ENCODE measurements at places on chromosomes 7 and 10.

- DNase-seq = no peak
These were observed 6.3 kb downstream of the ACTL6B start for GRCh38 chr7:100649826-100650565.

- no peak for DNase-seq
These were observed 7.4 kb upstream of the NRCAM start for GRCh38 chr7:108463613-108464012.

DNA sequence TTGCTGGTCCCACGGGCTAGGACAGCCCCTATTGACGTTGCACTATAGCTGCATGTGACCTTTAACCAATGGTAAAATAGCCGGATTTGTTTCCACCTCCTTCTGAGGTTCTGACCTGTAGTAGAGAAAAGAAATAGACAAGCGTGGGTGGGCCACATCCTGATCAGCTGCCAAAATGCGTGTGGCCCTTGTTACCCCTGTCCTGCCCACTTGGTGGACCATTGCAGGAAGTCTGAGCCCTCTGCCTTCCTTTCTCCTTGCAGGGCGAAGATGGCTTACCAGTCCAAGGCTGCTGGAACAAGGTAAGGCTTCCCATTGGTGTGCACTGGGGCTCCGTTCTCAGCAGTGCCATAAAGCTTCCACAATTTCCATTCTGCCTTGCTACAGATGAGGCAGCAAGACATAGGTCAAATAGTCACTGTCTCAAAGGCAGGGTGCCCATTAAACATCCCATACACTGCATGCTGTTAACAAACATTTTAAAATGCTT is 95.9 kb upstream of the MACROH2A2 start:
- DNase-seq = no peak

DNA sequence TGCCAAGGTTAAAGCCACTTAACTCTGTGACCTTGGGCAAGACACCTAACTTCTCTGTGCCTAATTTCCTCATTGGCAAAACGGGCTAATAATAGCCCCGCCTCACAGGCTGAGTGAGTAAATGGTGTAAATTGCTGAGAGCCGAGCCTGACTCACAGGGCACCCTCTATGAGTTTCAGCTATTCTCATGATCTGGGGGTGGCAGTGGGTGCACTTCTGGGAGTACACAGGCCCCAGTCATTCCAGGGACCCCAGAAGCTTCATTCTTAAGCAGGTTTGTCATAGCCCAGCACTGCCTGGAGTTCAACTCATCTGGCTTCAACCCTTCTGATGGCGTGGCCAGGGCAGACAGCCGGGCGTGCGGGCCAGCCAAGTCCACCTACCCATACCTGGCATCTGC is 137.2 kb downstream of the GRID1 start:
- DNase-seq = no peak

DNA sequence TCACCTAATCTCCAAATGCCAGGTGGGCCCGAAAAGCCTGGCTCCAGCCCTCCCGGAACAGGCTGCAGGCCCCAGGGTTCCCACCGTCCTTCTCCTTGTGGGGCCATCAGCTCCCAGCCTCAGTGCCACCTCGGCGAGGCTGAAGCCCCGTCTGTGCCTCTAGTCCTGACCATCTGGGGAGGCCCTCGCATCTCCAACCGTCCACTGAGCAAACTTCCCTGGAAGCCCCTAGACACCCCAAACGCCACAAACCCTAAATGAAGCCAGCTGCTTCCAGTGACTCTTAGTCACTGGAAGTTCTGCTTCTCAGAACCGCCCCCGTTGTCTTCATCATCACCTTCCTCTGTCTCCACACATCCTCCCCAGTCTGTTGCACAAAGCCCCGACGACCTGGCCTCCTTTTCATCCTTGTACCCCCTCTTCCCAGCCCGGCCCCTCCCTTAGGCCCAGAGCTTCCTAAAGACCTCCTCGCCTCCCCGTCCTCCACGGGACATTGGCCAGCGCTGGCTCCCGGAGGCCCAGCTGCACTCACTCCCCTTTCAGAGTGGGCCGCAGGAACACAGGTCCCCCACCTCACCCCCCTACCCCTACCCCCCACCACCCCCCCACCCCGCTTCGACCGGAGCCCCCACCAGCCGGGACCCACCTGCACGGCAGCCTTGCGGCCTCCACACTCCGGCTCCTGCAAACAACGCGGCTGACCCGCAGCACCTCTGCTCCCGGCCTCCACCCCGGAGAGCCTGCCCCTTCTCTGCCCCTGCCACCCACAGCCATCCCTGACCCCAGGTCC is 1.1 kb upstream of the DIP2C start:
- DNase-seq = no peak

- DNase-seq = no peak
These were observed 25.6 kb upstream of the TMEM196 start for GRCh38 chr7:19798986-19799385.

- DNase-seq = no peak
These were observed 21.8 kb downstream of the NKX6-2 start for GRCh38 chr10:132764108-132764507.

DNA sequence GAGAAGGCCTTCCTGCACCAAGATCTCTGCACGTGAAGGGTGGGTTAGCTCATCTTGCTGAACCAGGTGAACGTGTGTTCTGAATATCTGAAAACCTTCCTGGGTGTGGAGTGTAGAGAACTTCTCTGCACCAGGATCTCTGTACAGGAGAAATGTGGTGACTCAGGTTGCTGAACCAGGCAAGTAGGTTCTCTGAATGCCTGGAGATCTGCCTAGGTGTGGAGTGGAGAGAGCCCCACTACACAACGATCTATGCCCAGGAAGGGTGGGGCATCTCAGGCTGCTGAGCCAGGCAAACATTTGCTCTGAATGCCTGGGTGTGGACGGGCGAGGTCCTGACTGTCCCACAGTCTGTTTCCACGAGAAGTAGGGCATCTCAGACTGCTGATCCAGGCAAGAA is 1002.3 kb upstream of the KCND2 start:
- DNase-seq = no peak

DNA sequence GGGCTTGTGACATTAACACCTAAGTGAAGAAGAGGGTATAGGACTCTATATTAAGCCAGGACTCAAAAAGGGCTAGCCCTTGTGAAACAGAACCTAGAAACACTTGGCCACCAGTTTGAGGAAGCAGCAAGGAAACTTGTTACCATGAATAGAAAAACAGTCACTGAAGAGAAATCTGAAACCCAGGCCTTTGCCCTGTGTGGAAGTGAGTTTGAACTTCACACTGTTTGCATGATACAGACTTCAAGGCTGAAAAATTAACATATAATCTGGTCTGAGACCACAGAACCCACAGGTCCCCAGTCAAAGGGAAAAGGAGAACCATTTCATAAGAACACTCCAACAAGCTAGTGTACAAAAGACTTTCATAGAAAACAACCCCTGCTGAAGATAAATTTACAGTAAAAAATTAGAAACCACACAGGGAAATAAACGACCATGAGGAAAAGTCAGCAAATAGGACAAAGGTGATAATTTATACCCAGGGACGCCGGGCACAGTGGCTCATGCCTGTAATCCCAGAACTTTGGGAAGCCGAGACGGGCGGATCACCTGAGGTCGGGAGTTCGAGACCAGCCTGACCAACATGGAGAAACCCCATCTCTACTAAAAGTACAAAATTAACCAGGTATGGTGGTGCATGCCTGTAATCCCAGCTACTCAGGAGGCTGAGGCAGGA is 76.1 kb downstream of the SKIDA1 start:
- no peak for DNase-seq

DNA sequence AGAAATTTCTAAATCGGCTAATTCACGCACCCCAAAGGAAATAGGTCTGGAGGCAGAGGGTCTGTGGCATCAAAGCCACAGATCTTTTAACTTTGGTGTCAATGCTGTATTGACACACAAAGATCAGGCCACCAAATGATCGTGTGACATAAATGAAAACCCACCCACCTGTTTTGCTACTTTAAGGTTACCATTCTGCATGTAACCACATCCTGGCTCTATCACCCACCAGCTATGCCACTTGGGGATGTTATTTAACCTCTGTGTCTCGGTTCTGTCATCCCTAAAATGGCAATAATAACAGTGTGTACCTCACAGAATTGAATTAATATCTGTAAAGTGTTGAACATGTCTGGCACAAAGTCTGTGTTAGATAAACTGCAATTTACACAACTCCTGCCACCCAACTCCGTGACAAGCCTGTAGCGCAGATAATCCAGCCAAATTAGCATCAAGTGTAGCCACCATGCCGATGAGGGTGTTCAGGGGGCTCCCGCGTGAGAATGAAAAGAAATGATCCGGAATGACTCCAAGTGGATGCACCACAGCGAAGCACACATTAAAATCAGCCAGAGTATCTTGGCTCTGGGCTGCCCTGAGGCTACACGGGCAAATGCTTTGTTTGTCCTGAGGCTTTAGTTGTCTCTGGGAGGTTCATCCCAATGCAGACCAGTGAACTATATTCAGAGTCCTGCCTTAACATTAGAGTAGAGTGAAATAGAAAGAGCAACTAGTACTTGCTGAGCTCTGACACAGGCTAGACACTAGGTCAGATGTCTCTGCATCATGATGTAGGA is 158.4 kb upstream of the NEBL start:
- no peak for DNase-seq

DNA sequence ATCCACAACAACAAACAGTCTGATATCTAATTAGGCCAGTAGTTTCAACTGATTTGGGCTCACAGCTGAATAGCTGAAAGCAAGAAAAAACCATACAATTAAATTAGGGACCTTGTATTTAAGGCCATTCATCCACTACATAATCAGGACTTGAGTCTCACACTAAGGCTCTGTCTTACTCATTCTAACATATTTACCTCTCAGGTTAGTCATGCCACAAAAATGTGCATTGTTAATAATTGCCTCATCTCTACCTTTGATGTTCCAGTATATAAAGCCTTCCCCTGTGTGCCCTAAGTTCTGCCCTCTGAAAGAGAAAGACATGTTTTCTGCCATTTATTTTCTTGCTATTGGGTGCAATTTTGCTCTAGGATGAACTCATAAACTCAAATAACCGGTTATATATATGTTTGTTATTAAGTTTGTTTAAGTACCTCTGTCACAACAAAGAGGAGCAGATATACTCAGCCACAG is 5.3 kb upstream of the C1GALT1 start:
- no peak for DNase-seq

DNA sequence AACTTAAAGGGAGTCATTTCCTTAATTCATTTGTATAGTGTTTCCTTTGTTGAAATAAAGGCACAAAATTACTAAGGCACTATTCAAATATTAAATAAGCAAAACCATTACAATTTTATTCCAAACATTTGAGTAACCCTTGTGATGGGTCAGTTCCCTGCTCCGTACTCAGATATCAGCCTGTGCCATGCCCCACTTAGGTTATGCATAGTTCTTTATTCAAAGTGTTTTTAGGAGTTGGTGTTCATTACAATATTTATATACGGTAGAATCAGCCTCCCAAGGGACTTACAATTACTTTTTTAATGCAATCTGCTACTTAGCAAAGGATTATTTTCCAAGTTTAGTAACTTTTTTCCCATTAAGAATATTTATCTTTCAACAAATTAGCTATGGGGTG is 119.3 kb upstream of the SEMA3D start:
- no peak for DNase-seq

DNA sequence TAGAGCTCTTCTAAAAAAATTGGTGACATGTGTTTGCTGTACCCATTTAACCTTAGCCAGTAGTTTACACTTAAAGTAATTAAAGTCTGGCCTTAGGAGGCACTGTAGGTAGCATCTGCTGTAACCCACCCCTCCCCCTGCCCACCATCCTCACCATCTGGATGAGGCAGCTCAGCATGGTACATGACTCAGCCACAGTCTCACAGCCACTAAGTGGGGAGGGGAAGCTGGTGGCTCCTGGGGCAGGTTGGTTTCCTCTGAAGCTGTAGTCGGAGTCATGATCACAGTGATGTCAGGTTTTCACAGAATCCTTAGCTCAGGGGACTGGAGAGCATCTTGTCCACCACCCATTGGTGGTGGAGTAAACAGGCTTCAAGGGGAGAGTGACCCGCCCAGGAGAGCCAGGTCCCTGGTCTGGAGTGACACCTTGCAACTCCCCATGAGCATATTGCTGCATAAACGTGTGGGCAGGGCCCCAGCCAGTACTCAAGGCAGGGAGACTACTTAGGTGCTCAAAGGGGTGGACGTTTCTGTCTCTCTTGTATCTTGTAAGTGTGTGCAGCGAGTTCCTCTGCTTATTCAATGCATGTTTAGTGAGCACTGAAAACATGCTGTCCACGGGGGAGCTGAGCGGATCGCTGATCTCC is 125.9 kb downstream of the GRK5 start:
- DNase-seq = no peak

- no peak for DNase-seq
These were observed 3.4 kb upstream of the REPIN1 start for GRCh38 chr7:150365194-150365593.

DNA sequence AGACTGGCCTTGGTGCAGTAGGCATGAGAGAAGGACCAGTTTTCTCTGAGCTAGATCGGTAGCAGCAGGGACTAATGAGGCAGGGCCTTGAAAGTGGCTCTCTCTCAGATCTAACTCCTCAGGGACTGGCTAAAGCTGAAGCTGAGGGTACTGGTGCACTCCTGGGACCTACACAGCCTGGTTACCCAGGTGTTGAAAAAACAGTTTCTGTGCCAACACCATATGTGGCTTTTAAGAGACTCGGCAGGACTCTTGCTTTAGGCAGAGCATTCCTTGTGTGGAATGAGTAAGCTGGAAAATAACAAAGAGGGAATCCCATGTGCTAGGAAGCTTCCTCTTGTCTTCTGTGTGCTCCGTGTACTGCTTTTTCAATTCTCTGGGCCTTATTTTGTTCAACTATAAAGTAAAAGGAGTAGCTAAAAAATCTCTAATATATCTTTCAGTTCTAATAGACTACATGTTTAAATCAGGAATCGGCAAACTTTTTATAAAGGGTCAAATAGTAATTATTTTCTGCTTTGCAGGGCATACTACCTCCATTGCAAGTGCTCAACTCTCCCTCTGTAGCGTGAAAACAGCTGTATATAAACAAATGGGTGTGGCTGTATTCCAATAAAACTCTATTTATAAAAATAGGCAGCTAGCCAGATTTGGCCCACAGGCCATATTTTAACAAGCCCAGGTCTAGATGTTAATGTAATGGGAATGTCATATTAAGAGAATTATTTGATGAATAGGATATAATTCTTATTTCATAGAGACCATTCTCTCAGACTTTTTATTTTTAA is 186.1 kb upstream of the KAT6B start:
- no peak for DNase-seq

- DNase-seq = no peak
These were observed 26.6 kb downstream of the ARHGAP21 start for GRCh38 chr10:24697080-24697479.
